CD4-positive, alpha-beta T cell (primary cell): ENCODE measurements at places on chromosomes 12 and 14.

DNA sequence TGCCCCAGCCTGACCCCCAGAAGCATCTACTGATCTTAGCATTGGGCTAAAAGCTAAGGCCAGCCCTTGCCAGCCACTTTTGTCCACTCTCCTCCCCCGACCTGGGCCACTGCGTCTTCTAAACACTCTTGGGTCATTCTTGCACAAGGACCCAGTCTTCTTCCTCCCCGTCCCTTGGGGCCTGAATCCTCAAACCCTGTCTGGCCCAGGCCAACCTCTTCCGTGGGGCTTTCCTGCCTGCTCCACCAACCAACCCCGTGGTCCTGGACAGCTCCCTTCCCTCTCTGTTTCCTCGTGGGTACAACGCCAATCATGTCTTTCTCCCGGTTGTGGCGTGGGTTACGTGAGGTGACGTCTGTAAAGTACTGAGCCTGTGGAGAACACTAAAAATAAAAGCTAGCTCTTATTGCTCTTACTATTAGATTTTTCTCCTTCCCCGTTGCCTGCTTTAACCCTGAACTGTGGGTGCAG lies 21.5 kb downstream of the FAM222A start:
- no peak for DNase-seq

DNA sequence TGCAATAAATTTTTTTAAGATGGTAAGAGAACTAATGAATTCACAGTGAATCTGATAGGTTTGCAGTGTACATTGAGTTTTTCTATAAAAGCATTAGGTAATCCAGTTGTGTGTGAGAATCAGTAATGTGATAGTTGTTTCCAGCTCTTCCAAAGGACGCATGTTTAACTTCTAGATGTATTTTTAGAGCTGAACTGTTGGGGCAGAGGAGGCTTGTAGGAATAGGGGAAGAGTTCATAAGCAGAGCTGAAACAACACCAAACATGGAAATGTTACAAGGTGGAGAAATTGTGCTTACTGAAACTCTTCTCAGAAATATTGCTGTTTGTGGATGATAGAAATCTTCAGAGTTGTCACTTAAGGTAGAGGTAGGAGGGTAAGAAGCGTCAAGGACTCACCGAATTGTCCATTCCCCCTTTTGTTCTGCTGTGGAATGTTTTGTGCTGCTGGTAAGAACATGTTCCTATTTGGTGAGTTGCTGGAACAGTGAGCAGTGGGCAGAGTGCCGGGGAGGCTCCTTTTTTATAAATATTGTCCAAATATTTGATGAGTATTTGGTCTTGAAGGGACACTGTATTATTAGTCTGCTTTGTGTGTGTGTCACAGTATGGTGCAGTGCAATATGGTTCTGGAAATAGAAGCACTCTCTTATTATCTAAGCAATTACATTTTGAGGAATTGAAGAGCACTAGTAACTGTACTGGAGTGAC lies 76.7 kb downstream of the ANO6 start:
- no peak for DNase-seq

- no peak for DNase-seq
Measured at GRCh38 chr12:77049767-77050353, 15.5 kb downstream of the E2F7 start.

GRCh38 chr12:26628234-26628633 lies 204.8 kb downstream of the ITPR2 start:
- no peak for DNase-seq

GRCh38 chr12:17215759-17216570 lies 610.0 kb upstream of the LMO3 start:
- DNase-seq = no peak

DNA sequence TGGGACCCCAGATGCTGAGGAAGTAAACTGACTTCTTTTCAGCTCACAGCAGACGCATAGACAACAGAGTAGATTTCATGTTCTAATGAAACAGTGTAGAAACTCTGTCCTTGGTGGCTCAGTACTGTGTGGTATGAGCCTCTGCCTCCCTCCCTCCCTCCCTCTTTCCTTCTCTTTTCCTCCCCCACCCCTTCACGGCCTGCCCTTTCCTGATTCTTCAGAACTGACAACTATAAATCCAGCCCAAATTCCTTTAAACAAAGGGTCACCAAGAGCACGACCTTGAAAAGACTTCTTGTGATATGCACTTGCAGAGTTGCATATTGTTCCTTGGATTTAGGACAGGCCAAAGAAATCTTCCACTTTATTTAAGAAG lies 164.0 kb downstream of the ETV6 start:
- no peak for DNase-seq

- DNase-seq = no peak
Measured at GRCh38 chr14:22448905-22449599, 140.0 kb downstream of the DAD1 start.

DNA sequence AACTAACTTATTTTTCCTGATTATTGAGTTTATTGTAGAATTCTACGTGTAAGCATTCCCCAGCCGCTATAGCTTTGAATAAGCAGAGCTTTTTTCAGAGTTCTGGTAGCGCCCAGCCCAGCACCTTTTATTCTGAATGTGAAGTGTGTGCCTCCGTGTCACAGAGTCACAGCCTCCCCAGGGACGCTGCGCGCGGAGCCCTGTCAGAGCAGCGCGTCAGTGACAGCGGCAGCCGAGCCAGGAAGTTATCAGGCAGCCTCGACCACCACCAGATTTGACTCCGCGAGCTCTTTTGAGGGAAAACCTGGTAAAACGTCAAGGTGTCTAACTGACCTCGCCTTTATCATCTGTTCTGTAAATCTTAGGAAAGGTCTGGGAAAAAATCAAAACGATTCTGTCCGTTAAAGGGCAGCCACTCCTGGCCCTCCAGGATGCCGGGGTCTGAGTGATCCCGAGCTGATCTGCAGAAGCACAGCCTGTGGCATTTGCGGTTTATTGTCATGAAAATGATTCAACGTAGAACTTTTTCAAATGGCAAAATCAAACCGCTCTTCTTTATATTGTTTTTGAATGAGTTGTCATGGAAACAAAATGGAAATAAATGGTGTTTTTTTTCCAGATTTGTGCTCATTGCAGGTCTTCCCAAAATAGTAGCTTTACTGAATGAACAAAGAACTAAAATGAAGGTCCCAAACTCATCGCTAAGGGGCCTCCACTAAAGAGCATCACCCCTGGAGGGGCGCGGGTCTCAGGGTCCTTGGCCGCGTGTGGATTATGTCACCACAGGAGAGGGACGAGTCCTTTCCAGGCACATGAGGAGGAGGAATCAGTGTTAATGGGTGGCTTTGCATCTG lies 43.1 kb upstream of the MMP17 start:
- DNase-seq = no peak

DNA sequence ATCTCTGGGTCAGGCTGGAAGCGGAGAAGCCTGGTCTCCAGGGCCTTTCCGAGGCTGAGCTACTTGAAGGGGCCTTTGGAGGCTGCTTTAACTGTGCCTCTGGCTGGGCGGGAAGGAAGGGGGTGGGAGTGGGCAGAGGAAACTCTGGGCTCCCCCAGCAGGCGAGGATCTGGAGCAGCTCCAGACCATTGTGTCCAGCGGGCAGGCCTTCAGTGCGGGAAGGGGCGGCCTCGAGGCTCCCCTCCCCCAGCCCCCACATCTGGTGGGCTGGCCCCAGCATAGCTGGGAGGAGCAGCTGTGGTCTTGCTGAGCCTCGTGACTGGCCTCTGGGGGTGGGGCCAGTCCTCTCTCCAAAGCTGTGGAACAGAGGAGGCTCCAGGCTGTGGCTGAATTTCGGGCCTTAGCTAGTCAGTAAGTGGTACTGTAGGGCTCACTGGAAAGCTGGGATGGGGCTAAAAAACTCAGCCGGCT lies 3.4 kb downstream of the TAMALIN start:
- DNase-seq = no peak

- peak; percentile 31 for DNase-seq
Measured at GRCh38 chr14:87805315-87805723, 187.7 kb downstream of the GALC start.

DNA sequence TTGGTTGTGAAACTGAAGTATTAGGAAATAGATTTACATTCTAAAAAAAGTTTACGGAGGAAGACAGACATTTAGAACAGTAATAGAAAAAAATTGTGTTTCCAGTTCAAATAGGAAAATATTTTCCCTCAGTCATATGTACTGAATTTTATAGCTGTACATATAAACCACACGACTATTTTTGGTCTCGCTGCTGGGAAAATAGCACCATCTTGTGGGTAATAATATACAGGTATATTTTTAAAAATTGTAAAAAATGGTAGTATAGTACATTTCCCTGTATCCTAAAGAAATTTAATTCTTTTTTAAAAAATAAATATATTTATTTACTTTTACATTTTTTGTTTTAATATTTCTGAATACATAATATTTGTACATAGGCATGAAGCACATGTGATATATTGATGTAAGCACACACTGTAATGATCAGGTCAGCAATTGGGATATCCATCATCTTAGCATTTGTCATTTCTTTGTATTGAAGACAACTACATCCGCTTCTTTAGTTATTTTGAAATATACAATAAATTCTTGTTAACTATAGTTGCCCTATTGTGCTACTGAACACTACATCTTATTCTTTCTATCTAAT lies 168.6 kb downstream of the ALX1 start:
- DNase-seq = no peak

- no peak for DNase-seq
Measured at GRCh38 chr12:118649765-118650585, 273.6 kb downstream of the SUDS3 start.

DNA sequence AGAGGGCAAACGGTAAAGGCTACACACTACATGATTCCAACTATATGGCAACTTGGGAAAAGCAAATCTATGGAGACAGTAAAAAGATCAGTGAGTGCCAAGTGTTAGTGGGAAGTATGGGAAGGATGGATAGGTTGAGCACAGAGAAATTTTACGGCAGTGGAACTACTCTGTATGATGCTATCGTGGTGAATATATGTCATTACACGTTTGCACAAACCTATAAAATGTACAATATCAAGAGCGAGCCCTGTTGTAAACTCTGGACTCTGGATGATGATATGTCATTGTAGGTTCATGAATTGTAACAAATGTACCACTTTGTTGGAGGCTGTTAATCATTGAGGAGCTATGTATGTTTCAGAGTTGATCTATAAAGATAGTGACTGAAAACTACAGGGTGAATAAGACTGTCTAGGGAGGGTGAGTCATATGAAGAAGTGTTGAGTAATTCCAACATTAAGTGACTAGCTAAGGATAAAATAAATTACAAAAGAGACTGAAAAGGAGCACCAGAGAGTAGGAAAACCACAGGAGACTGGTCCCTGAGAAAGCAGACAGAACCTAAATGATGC lies 349.2 kb upstream of the LMO3 start:
- no peak for DNase-seq

GRCh38 chr12:88241862-88242570 lies 99.9 kb downstream of the TMTC3 start:
- no peak for DNase-seq

DNA sequence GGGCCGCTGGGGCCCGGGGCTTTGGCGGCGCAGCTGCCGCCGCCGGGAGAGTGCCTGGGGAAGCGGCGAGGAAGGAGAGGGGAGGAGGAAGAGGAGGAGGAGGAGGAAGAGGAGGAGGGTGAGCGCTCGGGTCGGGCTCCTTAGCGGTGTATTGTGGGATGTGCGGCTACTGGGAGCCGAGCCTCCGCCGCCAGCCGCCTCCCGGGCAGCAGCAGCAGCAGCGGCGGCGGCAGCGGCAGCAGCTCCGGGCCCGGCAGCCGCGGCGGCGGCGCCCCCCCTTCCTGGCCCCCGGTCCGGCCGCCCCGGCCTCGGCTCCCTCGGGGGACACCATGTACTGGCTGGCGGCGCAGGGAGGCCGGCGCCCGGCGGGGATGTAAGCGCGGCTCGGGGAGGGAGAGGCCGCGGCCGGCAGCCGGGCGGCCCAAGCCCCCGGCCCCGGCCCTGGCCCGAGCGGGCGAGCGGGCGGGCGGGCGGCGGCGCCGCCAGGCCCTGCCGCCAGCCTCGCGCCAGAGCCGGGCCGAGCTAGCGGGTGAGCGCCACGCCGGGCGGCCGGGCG lies at the start of gene SETD1B:
TSS of gene SETD1B (plus strand) at position 149 of the 556 bp plus-strand sequence. CDS start 729 bp downstream, outside the sequence.
- peak; percentile 83 for DNase-seq

DNA sequence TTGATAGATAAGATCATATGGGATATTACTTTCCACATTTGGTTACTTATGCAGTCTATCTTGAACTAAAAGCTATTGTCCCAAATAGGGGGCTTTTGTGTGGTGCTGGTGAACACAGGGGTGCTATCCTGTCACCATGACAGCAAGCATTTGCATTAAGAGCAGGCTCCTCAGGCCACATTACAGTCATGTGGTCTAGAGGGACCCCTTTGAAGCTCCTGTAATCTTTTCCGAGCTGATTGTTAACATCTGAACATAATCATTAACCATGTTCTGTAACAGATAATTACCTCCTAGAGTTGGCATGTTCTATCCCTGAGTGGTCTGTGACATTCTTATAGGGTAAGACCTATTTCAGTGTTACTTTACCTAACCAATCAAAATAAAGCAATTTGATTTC lies 178.8 kb downstream of the KTN1 start:
- DNase-seq = no peak

DNA sequence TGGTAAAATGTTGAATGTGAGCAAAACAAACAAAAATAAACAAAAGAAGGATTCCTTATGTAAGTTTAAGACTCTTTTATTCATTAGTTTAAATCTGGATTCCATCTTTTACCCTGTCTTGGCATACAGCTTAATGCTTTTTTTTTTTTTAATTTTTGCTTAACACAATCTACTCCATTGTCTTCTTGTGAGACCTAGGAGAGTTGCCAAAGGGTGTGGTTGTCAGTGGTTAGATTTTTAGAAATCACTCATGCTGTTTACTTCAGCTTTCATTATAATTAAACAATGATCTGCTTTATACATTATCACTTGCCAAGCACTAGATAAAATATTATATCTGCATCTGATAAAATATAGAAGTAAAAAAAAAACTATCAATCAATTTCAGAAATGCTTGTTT lies 77.7 kb upstream of the KITLG start:
- no peak for DNase-seq

GRCh38 chr12:131917711-131918306 lies 11.3 kb upstream of the PUS1 start:
- DNase-seq = no peak

GRCh38 chr12:74401035-74401434 lies 136.6 kb upstream of the ATXN7L3B start:
- no peak for DNase-seq

GRCh38 chr12:49642370-49642802 lies 19.0 kb downstream of the PRPF40B start:
- no peak for DNase-seq

DNA sequence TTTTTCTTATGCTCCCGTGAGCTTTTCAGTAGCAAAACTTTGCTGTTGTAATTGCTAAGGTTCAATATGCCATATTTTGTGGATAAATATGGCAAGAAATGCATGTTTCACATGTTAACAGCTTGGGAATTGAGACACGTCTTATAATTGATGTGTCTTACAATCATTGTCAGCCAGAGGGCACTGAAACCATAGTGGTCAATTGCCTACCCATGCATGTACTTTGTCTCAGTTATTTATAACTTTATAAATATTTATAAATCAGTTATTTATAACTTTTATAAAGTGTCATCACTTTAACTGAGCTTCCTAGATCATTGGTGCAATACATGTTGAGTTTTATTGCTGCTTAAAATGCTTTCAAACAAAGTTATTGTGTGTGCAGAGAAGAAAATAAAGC lies 82.0 kb downstream of the CATSPERB start:
- DNase-seq = peak; percentile 12

DNA sequence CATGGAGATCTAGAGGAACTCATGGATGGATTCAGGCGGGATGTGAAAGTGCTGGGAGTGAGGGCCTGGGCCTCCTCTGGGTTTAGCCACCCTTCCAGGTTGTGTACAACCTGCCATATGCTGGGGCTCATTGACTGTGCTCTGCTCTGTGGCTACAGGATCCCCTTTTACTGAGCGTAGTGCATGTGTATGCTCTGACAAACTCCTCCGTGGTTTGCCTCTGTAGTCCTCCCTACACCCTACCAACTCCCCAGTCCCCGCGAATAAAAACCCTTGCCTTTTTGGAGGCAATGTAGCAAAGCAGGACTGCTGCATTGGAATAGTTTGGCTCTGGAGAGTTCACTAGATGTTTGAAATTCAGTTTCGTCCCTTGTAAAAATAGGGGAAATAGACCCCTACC lies 17.4 kb downstream of the JDP2 start:
- no peak for DNase-seq
